Effector memory CD8-positive, alpha-beta T cell (primary cell): ENCODE measurements at places on chromosomes 4 and X.

DNA sequence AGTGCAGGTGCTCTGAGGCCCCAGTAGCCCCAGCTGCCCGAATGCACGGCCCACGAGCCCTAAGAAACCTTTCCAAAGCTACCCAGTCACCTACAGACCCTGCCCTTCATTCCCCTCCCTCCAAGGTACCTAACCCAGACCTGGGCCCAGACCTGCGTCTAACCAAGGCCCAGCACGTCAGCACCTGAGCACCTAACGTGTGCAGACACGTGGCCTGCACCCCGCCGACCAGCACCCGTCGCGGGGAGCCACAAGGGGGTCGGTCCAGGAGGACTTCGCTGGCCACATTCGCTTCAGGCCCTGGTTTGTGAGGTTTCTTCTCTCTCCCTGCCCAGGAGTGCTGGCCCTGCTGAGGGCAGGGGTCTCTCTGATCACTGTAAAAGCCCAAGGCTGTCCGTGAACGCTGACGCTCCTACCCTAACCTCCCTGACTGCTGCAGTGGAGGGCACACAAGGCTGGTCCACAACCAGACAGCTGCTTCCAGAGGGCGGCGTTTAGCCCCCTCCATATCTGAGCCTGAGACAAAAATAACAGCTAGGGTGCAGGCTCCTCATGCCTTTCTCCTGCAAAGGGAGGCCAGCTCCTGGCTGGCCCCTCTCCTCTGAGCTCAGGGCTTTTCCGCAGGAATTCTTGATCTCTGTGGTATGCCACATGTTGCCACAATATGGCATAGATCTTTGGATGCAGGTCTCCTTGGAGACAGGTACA lies 31.8 kb downstream of the WDR1 start:
- H3K4me3 ChIP-seq, result no peak overlapping the region
- peak overlapping the region; percentile 86 for H3K27ac ChIP-seq
- peaks cover 3% of the 10 kb centered on the region for H3K4me1 ChIP-seq
- peaks cover 92% of the 10 kb centered on the region for H3K36me3 ChIP-seq

DNA sequence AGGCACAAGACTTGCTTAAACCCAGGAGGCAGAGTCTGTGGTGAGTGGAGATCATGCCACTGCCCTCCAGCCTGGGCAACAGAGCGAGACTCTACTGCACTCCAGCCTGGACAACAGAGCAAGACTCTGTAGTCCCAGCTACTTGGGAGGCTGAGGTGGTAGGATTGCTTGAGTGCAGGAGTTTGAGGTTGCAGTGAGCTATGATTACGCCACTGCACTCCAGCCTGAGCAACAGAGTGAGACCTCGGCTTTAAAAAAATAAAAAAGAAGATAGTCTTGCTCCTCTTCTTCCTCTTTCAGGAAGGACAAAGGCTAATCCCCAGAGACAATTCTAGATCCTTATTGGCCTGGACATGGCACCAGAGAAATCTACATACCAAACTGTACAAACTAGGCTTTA lies 5.7 kb upstream of the PPEF2 start:
- no peaks in the 10 kb centered on the region for H3K4me1 ChIP-seq
- H3K27ac ChIP-seq, result no peak overlapping the region
- no peaks in the 10 kb centered on the region for H3K36me3 ChIP-seq
- DNase-seq, result no peak
- peaks cover 8% of the 10 kb centered on the region for H3K27me3 ChIP-seq
- no peak overlapping the region for H3K4me3 ChIP-seq

GRCh38 chrX:69285881-69286564 lies 120.8 kb upstream of the PJA1 start:
- H3K27me3 ChIP-seq, result no peaks in the 10 kb centered on the region
- H3K36me3 ChIP-seq, result no peaks in the 10 kb centered on the region
- H3K4me1 ChIP-seq, result peaks cover 2% of the 10 kb centered on the region
- DNase-seq, result peak; percentile 43

DNA sequence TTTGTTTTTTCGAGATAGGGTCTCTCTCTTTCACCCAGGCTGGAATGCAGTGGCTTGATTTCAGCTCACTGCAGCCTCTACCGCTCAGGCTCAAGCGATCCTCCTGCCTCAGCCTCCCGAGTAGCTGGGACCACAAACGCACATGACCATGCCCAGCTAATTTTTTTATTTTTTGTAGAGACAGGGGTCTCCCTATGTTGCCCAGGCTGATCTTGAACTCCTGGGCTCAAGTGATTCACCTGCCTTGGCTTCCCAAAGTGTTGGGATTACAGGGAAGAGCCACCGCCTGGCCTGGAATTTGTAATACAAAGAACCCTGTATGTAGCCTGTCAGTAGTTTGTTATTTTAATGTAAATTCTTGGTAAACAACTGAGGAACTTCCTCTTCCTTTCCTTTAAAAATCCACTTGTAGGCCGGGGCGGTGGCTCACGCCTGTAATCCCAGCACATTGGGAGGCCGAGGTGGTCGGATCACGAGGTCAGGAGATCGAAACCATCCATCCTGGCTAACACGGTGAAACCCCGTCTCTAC lies 119.5 kb downstream of the PHKA2 start:
- no peaks in the 10 kb centered on the region for H3K4me1 ChIP-seq
- no peak for DNase-seq
- no peaks in the 10 kb centered on the region for H3K36me3 ChIP-seq
- no peak overlapping the region for H3K4me3 ChIP-seq

- DNase-seq, result no peak
- peaks cover 5% of the 10 kb centered on the region for H3K4me1 ChIP-seq
- no peaks in the 10 kb centered on the region for H3K27me3 ChIP-seq
- H3K27ac ChIP-seq, result no peak overlapping the region
- no peak overlapping the region for H3K4me3 ChIP-seq
- H3K36me3 ChIP-seq, result peaks cover 17% of the 10 kb centered on the region
These were observed 53.5 kb downstream of the PTTG2 start for GRCh38 chr4:38013461-38014366.

DNA sequence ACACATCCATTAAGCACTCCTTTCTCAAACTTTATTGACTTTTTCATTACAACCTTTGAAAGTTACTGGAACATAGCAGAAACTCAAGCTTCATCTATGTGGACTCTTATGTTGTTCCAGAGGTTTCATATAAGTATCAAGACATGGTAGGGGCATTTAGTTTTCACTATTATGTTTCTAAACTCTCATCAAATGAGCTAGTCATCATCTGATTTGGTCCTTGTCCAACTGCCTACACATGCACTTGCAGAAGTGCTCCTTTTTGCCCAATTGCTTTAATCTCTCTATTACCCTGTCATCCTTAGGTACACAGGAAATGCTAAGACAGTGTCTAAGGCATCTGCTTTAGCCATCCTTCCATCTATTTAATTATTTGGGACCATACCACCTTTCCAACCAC lies 42.2 kb upstream of the EPGN start:
- no peaks in the 10 kb centered on the region for H3K36me3 ChIP-seq
- DNase-seq, result no peak
- H3K27ac ChIP-seq, result no peak overlapping the region
- no peaks in the 10 kb centered on the region for H3K27me3 ChIP-seq

DNA sequence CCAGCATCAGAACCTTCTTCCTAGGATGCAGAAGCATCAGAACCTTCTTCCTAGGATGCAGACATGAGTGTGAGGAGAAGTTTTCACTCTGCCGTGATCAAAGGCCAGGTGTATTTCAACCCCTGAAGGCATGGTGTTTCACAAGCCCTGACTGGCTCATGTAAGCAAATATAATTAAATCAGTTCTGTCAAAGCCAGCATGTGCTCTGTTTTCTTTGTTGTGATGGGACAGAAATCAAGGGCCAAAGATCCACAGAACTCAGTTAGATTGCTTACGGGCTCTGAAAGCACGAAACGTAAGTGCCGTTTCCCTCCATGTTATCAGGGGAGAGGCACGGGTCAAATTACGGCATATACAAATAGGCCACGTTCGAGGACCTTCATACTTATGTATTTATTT lies 32.0 kb upstream of the CLDN24 start:
- no peak for DNase-seq
- H3K4me3 ChIP-seq, result no peak overlapping the region
- H3K27me3 ChIP-seq, result peaks cover 71% of the 10 kb centered on the region

- no peak for DNase-seq
- H3K27me3 ChIP-seq, result no peaks in the 10 kb centered on the region
- H3K4me1 ChIP-seq, result peaks cover 55% of the 10 kb centered on the region
These were observed 19.9 kb downstream of the SH3BP2 start for GRCh38 chr4:2812612-2813354.

DNA sequence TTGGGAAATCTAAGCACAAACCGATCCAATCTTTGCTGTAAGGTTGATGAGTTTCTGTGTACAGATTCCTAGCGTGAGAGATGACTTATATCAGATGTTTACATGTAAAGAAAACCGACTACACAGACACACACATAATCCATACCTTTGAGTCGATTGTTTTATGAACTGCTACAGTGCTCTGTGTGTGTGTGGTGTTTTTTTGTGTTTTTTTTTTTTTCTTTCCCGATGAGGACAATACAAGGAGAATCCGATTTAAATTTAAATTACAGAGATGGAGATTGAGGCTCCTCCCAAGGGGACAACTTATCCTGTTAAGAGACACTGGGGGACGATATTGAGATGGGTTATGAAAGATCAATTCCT lies 461 bp upstream of the SLC9A6 start:
- peaks cover 15% of the 10 kb centered on the region for H3K36me3 ChIP-seq
- DNase-seq, result no peak
- peak overlapping the region; percentile 96 for H3K27ac ChIP-seq
- peak overlapping the region; percentile 94 for H3K4me3 ChIP-seq
- peaks cover 32% of the 10 kb centered on the region for H3K4me1 ChIP-seq
- H3K27me3 ChIP-seq, result no peaks in the 10 kb centered on the region

DNA sequence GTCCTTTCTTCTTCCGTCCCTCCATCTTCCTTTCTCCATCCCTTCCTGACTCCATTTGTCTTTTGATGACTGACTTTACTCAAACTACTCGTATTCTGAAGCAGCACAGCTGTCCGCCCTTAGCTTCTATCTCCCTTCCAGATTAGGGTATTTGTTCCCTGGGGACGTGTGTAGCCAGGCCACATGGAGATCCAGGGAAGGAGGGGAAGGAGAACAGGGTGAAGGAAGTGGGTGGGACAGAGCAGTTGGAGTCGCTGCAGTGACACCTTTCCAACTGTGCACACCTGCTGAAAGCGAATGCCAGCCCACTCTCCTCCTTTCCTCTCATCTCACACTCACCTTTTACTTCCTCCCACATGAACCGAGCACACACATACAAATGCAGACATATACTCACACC lies 323.8 kb downstream of the DCTD start:
- DNase-seq, result no peak
- H3K4me1 ChIP-seq, result no peaks in the 10 kb centered on the region
- H3K27ac ChIP-seq, result no peak overlapping the region
- peaks cover 3% of the 10 kb centered on the region for H3K36me3 ChIP-seq

GRCh38 chr4:126361287-126361686 lies 1046.5 kb downstream of the FAT4 start:
- H3K27me3 ChIP-seq, result no peaks in the 10 kb centered on the region
- H3K27ac ChIP-seq, result no peak overlapping the region
- H3K4me3 ChIP-seq, result no peak overlapping the region
- no peaks in the 10 kb centered on the region for H3K4me1 ChIP-seq
- no peak for DNase-seq

- no peak overlapping the region for H3K4me3 ChIP-seq
- DNase-seq, result no peak
- no peaks in the 10 kb centered on the region for H3K36me3 ChIP-seq
These were observed 87.5 kb upstream of the ZFP42 start for GRCh38 chr4:187908079-187908561.

DNA sequence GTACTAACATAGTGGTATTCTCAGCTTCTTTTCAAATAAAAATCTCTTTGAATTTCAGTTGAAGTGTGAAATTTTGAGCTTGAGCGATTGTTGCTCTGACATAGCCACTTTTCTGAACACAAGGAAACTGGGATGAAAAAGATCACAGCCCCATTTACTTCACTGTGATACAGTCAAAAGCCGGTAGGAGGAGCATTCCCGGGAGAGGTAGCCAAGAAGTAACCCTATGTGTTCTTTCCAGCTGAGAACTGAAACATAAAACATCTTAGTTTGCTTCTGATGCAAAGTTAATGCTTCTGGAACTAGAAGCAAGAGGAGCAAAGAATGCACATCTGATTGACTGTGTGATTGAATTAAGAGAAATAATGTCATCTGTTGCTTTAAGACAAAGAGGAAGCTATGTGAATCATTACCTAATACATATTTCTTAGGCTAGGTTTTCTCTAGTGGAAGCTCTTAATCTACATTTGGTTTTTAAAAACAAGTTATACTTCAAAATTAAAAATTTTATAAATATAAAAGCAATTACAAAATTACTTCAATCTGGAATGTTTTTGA lies 88.3 kb upstream of the UNC5C start:
- no peak overlapping the region for H3K4me3 ChIP-seq
- no peak overlapping the region for H3K27ac ChIP-seq
- no peak for DNase-seq
- H3K36me3 ChIP-seq, result no peaks in the 10 kb centered on the region

- H3K4me1 ChIP-seq, result no peaks in the 10 kb centered on the region
- H3K27ac ChIP-seq, result no peak overlapping the region
- no peaks in the 10 kb centered on the region for H3K36me3 ChIP-seq
- DNase-seq, result no peak
- H3K27me3 ChIP-seq, result peaks cover 95% of the 10 kb centered on the region
These were observed 15.7 kb upstream of the MSX1 start for GRCh38 chr4:4843635-4844291.

- DNase-seq, result no peak
- no peak overlapping the region for H3K27ac ChIP-seq
- no peak overlapping the region for H3K4me3 ChIP-seq
- peaks cover 10% of the 10 kb centered on the region for H3K36me3 ChIP-seq
These were observed 325.9 kb downstream of the NR3C2 start for GRCh38 chr4:148116264-148116663.

GRCh38 chrX:95760356-95760755 lies 924.3 kb upstream of the DIAPH2 start:
- no peak overlapping the region for H3K4me3 ChIP-seq
- DNase-seq, result no peak
- no peaks in the 10 kb centered on the region for H3K36me3 ChIP-seq
- no peaks in the 10 kb centered on the region for H3K27me3 ChIP-seq

- no peak overlapping the region for H3K27ac ChIP-seq
- no peak for DNase-seq
- no peaks in the 10 kb centered on the region for H3K27me3 ChIP-seq
These were observed 258.7 kb upstream of the SLC7A11 start for GRCh38 chr4:138500869-138501268.

GRCh38 chrX:2820136-2820771 lies 8.5 kb upstream of the GYG2 start:
- peaks cover 13% of the 10 kb centered on the region for H3K27me3 ChIP-seq
- H3K27ac ChIP-seq, result no peak overlapping the region
- H3K4me3 ChIP-seq, result no peak overlapping the region
- no peak for DNase-seq
- no peaks in the 10 kb centered on the region for H3K36me3 ChIP-seq

DNA sequence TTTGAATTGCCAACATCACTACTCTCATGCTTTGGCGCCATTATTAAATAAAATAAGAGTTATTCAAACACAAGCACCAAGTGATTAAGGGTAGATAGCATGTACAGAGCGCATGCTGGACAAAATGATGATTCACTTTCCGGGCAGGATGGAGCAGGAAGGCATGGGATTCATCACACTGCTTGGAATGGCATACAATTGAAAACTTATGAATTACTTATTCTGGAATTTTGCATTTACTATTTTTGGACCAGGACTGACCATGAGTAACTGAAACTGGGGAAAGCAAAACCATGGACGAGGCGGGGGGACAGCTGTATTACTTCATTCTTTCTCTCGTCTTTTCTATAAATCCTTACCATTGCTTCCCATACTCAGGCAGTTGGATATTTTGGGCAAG lies 28.5 kb upstream of the FGF5 start:
- peaks cover 18% of the 10 kb centered on the region for H3K27me3 ChIP-seq
- no peaks in the 10 kb centered on the region for H3K36me3 ChIP-seq
- H3K4me3 ChIP-seq, result no peak overlapping the region

GRCh38 chr4:43133566-43133965 lies 241.1 kb downstream of the GRXCR1 start:
- no peak overlapping the region for H3K27ac ChIP-seq
- H3K4me3 ChIP-seq, result no peak overlapping the region
- no peaks in the 10 kb centered on the region for H3K4me1 ChIP-seq
- H3K27me3 ChIP-seq, result no peaks in the 10 kb centered on the region
